ENCODE measurements at places on chromosomes 2 and 18. TPM values are rescaled to one million over a fixed set of nuclear protein-coding genes. Genes with fewer than 3 reads are reported as not detected.

CDKL4 gene
- 1.3 TPM for total RNA-seq

DNA sequence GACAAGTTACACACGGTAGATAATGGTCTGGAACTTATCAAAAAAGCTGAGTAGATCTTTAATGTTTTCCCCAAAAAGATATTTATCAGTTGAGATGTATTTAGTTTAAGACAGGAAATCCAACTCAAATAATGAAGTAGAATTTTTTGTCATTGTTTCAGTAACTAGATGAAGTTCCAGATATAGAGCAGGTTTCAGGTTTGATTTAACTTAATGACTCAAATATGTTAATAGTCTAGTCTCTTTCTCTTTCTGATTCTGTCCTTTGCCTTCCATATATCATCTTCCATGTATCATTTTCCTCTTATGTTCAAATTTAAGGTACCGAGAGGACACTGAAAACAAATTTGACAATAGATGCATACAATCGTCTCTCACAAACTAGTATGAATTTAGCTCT is 23.6 kb upstream of the DOCK10 start:
- H3K4me1 ChIP-seq = no peaks in the 10 kb centered on the region
- H3K27ac ChIP-seq = no peak overlapping the region
- no peak overlapping the region for H3K4me3 ChIP-seq
- no peaks in the 10 kb centered on the region for H3K36me3 ChIP-seq
- no peak for DNase-seq

UGT1A10 gene
- 120 TPM for total RNA-seq

LBX2 gene
- total RNA-seq = 3.0 TPM

GRCh38 chr2:237156031-237156856 is 70.6 kb downstream of the COPS8 start:
- peaks cover 16% of the 10 kb centered on the region for H3K27me3 ChIP-seq
- no peak overlapping the region for H3K4me3 ChIP-seq
- H3K36me3 ChIP-seq = no peaks in the 10 kb centered on the region
- H3K4me1 ChIP-seq = no peaks in the 10 kb centered on the region

DNA sequence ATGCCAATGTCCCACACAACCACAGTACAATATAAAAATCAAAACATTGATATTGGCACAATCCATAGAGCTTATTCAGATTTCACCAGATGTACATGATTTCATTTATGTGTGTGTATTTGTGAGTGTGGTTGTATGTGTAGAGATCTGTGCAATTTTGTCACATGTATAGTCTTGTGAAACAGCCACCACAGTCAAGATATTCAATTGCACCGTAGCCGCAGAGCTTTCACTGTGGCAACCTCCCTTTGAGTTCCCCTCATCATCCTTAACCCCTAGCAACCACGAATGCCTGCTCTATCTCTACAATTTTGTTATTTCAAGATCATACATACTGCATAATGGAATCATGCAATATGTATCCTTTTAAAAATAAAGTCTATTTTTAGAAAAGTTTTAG is 391.3 kb downstream of the SETBP1 start:
- no peaks in the 10 kb centered on the region for H3K4me1 ChIP-seq
- no peak overlapping the region for H3K4me3 ChIP-seq
- H3K27ac ChIP-seq = no peak overlapping the region
- peaks cover 14% of the 10 kb centered on the region for H3K27me3 ChIP-seq

- peaks cover 9% of the 10 kb centered on the region for H3K4me1 ChIP-seq
- peak overlapping the region; percentile 54 for H3K27ac ChIP-seq
- H3K36me3 ChIP-seq = no peaks in the 10 kb centered on the region
- no peak overlapping the region for H3K4me3 ChIP-seq
- DNase-seq = peak; percentile 56
Measured at GRCh38 chr2:53202063-53202462, 565.5 kb upstream of the CHAC2 start.

ASB18 gene
- total RNA-seq = not detected

GRCh38 chr2:172673056-172673683 is 62.5 kb upstream of the RAPGEF4 start:
- H3K4me1 ChIP-seq = peaks cover 26% of the 10 kb centered on the region
- H3K36me3 ChIP-seq = peaks cover 7% of the 10 kb centered on the region
- H3K27ac ChIP-seq = peak overlapping the region; percentile 22
- H3K27me3 ChIP-seq = no peaks in the 10 kb centered on the region
- peak; percentile 35 for DNase-seq
- H3K4me3 ChIP-seq = peak overlapping the region; percentile 7

- DNase-seq = no peak
- H3K4me1 ChIP-seq = peaks cover 11% of the 10 kb centered on the region
- H3K4me3 ChIP-seq = peak overlapping the region; percentile 71
- no peak overlapping the region for H3K27ac ChIP-seq
- H3K27me3 ChIP-seq = peaks cover 93% of the 10 kb centered on the region
Measured at GRCh38 chr18:9709304-9709877, 1.3 kb downstream of the RAB31 start.

- no peaks in the 10 kb centered on the region for H3K27me3 ChIP-seq
- DNase-seq = peak; percentile 56
- peaks cover 10% of the 10 kb centered on the region for H3K36me3 ChIP-seq
- no peak overlapping the region for H3K27ac ChIP-seq
- no peaks in the 10 kb centered on the region for H3K4me1 ChIP-seq
Measured at GRCh38 chr2:143034292-143035074, 94.7 kb upstream of the ARHGAP15 start.
